ENCODE measurements at places on chromosomes 2 and 18. TPM values are rescaled to one million over a fixed set of nuclear protein-coding genes. Genes with fewer than 3 reads are reported as not detected.

Gene UPP2
- not detected for total RNA-seq

DNA sequence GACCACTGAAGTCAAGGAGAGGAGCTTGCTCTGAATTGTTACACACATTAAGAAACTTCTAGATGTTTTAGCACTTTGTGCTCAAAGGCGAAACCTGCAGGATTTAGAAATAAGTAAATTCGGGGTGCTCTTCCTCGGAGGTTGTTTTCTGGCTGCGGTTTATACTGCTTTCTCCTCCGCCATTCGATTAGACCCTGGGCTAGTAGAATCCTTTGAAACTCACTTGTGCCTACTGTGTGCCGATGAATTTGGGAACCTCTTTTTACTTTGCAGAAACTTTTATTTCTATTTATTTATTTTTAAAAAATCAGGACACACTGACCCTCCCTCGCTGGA is 3.5 kb downstream of the MEIS1 start:
- no peak for DNase-seq
- peak overlapping the region; percentile 95 for H3K27ac ChIP-seq
- peaks cover 57% of the 10 kb centered on the region for H3K36me3 ChIP-seq
- H3K4me3 ChIP-seq, result peak overlapping the region; percentile 59
- H3K4me1 ChIP-seq, result peaks cover 19% of the 10 kb centered on the region

- H3K27me3 ChIP-seq, result no peaks in the 10 kb centered on the region
- H3K4me3 ChIP-seq, result peak overlapping the region; percentile 100
- peaks cover 22% of the 10 kb centered on the region for H3K4me1 ChIP-seq
- DNase-seq, result peak; percentile 60
Observed at GRCh38 chr2:231708773-231709635, 679 bp downstream of the PTMA start.

GRCh38 chr2:121372721-121373353 is 87.8 kb upstream of the TFCP2L1 start:
- no peak for DNase-seq
- peaks cover 17% of the 10 kb centered on the region for H3K36me3 ChIP-seq
- H3K4me1 ChIP-seq, result no peaks in the 10 kb centered on the region

DNA sequence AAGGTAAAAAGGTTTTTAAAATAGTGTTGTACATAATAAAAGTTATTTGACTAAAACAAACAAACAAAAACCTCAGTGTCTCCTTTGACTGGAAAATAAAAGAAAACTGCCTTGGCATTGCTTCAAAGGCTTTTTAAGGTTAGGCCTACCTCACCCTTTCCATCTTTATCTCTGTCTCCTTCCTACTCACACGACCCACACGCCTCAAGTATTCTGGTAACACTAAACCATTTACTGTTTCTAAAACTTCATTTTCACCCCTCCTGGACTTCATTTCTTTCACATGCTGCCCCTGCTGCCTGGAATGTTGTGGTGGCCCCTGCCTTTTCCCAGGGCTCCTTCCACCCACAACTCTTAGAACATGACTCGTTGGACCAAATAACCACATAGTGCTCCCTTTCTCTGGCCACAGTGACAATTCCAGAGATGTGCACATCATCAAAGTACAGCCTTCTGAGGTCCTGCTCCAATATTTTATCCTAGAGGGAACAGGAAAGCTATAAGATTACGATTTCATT is 54.0 kb downstream of the ERBB4 start:
- no peak for DNase-seq
- peaks cover 13% of the 10 kb centered on the region for H3K4me1 ChIP-seq
- H3K4me3 ChIP-seq, result no peak overlapping the region
- H3K36me3 ChIP-seq, result no peaks in the 10 kb centered on the region
- no peak overlapping the region for H3K27ac ChIP-seq

DNA sequence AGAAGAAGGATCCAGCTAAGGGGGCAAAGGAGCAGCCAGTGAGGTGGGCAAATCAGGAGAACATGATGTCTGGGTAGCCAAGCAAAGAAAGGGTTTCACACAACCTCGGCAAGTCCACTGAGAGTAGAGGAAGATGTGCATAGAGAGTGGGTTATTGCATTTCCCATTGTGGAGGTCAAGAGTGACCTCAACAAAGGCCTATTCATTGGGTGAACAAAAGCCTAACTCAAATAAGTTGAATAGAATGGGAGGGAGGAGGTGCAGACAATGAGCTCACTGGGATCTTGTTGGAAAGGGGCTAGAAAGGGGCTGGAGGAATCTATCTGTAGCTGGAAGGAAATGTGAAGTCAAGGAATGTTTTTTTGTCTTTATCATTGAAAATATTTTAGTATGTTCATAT is 14.0 kb upstream of the PDCL3 start:
- no peaks in the 10 kb centered on the region for H3K27me3 ChIP-seq
- no peak overlapping the region for H3K27ac ChIP-seq
- no peaks in the 10 kb centered on the region for H3K4me1 ChIP-seq
- H3K36me3 ChIP-seq, result no peaks in the 10 kb centered on the region
- no peak overlapping the region for H3K4me3 ChIP-seq

- no peaks in the 10 kb centered on the region for H3K36me3 ChIP-seq
- no peak overlapping the region for H3K27ac ChIP-seq
- H3K27me3 ChIP-seq, result peaks cover 8% of the 10 kb centered on the region
- no peak for DNase-seq
Observed at GRCh38 chr18:37249895-37250618, 315.5 kb downstream of the CELF4 start.

GRCh38 chr2:226835420-226835795 is 446 bp upstream of the RHBDD1 start:
- no peaks in the 10 kb centered on the region for H3K27me3 ChIP-seq
- no peak for DNase-seq
- H3K4me3 ChIP-seq, result peak overlapping the region; percentile 64
- H3K4me1 ChIP-seq, result peaks cover 12% of the 10 kb centered on the region
- H3K27ac ChIP-seq, result peak overlapping the region; percentile 88

Gene ABCB11
- total RNA-seq, result not detected

GRCh38 chr2:161199912-161200701 is 39.9 kb downstream of the TANK start:
- no peaks in the 10 kb centered on the region for H3K36me3 ChIP-seq
- H3K4me1 ChIP-seq, result no peaks in the 10 kb centered on the region
- H3K4me3 ChIP-seq, result no peak overlapping the region
- H3K27ac ChIP-seq, result no peak overlapping the region
- DNase-seq, result no peak
- H3K27me3 ChIP-seq, result no peaks in the 10 kb centered on the region

Gene IL1A
- total RNA-seq, result 6.3 TPM

Gene PLGLB2
- 1.2 TPM for total RNA-seq

Gene FLACC1
- total RNA-seq, result 2.4 TPM

DNA sequence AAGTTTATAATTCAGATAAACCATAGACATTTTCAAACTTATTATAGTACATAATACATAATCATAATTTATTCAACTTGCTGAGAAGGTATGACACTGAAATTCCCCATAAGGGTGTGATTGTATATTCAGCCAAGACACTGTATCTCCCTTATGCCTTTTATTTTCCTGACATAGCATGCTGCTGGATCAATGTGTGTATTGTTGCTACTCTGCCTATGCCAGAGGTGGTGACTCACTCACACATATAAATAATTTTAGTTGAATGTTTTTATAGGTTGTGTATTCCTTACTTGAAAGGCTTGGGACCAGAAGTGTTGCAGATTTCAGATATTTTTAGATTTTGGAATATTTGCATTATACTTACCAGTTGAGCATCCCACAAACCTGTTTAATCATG is 86.8 kb downstream of the VRK2 start:
- DNase-seq, result no peak
- H3K27ac ChIP-seq, result no peak overlapping the region
- H3K4me1 ChIP-seq, result no peaks in the 10 kb centered on the region
- no peaks in the 10 kb centered on the region for H3K27me3 ChIP-seq
- H3K36me3 ChIP-seq, result no peaks in the 10 kb centered on the region
- no peak overlapping the region for H3K4me3 ChIP-seq

Gene EFEMP1
- not detected for total RNA-seq

- no peaks in the 10 kb centered on the region for H3K36me3 ChIP-seq
- no peaks in the 10 kb centered on the region for H3K27me3 ChIP-seq
- H3K4me3 ChIP-seq, result no peak overlapping the region
- H3K27ac ChIP-seq, result no peak overlapping the region
Observed at GRCh38 chr2:30105556-30105955, 41.3 kb upstream of the YPEL5 start.

- no peak overlapping the region for H3K4me3 ChIP-seq
- H3K27me3 ChIP-seq, result no peaks in the 10 kb centered on the region
- no peak overlapping the region for H3K27ac ChIP-seq
- H3K4me1 ChIP-seq, result peaks cover 27% of the 10 kb centered on the region
- DNase-seq, result no peak
- H3K36me3 ChIP-seq, result no peaks in the 10 kb centered on the region
Observed at GRCh38 chr2:120243211-120243610, 9.4 kb upstream of the RALB start.

All from A673 (cell line).